ENCODE measurements at places on chromosomes 7 and 10.

DNA sequence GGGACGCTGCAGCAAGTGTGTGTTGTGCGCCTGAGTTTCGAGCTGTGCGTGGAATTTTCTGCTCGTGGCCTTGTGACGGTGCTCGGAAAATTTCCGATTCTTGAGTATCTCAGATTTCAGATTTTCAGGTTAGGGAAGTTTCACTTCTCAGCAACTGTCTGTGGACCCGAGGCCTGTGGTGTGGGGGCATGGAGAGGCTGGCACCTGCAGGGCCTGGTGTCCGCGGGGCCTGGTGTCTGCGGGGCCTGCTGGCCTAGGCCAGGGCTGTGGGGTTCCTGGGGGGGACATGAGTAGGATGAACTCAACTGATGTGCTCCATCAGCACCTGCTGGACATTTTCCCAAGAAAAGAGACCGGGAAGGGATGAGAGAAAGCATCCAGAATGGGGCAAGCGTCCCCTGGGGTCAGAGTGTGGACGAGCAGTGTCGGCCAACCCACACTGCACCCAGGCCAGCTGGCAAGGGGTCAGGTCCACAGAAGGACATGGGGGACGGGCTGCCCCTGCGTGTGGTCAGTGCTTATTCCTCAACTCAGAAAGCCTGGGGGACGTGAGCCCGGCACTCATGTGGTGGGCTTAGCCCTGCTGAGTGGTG is 31.3 kb upstream of the SHH start:
- no peak for DNase-seq

- no peak for DNase-seq
Observed at GRCh38 chr10:8417631-8418030, 363.1 kb downstream of the GATA3 start.

GRCh38 chr7:154469652-154470051 is 417.5 kb downstream of the DPP6 start:
- no peak for DNase-seq

- no peak for DNase-seq
Observed at GRCh38 chr7:152344253-152344652, 91.5 kb downstream of the KMT2C start.

- DNase-seq: no peak
Observed at GRCh38 chr10:124709861-124710260, 34.3 kb downstream of the FAM53B start.

GRCh38 chr7:24378871-24379616 is 95.1 kb downstream of the NPY start:
- no peak for DNase-seq

GRCh38 chr10:22856444-22857074 is 71.3 kb upstream of the ARMC3 start:
- no peak for DNase-seq

GRCh38 chr10:79066411-79067240 is 2.1 kb upstream of the ZMIZ1 start:
- no peak for DNase-seq

GRCh38 chr7:38300175-38300574 is 26.7 kb upstream of the TARP start:
- DNase-seq: no peak

GRCh38 chr7:13946181-13946580 is 43.3 kb downstream of the ETV1 start:
- no peak for DNase-seq

GRCh38 chr7:139594911-139595476 is 71.5 kb downstream of the CLEC2L start:
- DNase-seq: no peak

GRCh38 chr10:21488246-21488956 is 37.1 kb downstream of the SKIDA1 start:
- no peak for DNase-seq

- DNase-seq: no peak
Observed at GRCh38 chr10:33195608-33196376, 138.7 kb downstream of the NRP1 start.

DNA sequence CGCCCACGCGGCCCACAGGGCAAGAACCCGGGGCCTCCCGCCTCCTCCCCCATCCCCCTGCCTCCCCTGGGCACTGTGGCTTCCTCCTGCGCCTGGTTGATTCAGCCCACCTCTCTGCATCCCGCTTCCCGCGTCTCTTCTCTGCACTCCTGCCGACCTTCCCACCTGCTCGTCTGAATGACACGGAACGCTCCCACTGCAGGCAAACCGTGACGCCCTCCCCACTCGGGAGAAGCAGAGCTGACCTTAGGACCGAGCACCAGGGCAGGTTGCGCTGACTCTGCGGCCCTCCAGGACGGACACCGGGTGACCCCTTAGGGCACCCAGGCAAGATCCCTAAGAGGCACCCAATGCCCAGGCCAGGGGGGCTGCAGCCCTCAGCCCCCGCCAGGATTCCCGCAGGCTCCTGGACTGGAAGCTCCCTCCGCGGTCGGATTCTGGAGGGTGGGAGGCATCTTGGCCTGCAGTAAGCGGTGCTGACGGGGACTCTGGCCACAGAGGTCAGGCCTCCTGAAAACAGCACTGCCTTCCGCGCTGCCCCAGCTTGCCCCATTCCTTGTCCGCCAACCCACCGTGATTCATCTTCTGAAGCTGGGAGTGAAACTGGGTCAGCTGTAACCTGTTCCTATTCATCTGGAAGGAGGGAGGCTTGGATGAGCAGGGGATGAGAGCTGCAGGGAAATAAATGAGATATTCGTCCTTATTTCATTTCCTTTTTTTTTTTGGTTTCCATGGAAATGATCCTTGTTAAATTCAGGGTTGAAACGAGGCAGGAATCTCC is 990 bp downstream of the CALML3 start:
- no peak for DNase-seq

- DNase-seq: no peak
Observed at GRCh38 chr7:7369134-7369533, 166.5 kb downstream of the COL28A1 start.

DNA sequence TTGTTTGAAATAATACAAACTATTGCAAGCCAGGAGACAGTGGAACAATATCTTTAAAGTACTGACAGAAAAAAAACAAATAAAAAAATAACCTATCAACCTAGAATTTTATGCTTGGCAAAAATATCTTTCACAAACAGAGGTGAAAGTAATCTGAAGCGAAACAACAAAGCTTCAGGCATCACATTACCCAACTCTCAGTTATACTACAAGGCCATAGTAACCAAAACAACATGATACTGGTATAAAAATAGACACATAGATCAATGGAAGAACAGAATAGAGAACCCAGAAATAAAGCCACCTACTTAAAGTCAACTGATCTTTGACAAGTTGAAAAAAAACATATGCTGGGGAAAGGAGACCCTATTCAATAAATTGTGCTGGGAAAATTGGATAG is 26.5 kb upstream of the HECW1 start:
- DNase-seq: no peak

- no peak for DNase-seq
Observed at GRCh38 chr7:133530682-133531081, 277.8 kb downstream of the EXOC4 start.

DNA sequence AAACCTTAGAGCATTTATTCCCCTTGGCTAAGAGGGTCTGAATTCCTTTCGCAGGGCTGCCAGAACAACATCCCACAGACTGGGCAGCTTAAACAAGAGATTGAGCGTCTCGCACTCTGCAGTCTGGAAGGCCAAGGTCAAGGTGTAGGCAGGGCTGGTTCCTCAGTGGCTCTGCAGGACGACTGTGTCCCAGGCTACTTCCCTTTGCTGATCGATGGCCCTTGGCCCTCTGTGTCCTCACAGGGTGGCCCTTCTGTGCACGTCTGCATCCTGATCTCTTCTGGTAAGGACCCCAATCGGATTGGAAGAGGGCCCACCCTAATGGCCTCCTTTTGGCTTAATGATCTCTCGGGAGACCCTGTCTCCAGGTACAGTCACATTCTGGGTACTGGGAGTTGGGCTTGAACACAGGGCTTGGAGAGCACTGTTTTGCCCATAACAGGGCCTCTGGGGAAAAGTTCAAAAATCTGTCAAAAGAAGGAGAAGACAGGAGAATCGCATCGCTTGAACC is 35.1 kb upstream of the DNAJB6 start:
- DNase-seq: peak; percentile 65

- DNase-seq: no peak
Observed at GRCh38 chr7:106257752-106258151, 27.0 kb downstream of the NAMPT start.

DNA sequence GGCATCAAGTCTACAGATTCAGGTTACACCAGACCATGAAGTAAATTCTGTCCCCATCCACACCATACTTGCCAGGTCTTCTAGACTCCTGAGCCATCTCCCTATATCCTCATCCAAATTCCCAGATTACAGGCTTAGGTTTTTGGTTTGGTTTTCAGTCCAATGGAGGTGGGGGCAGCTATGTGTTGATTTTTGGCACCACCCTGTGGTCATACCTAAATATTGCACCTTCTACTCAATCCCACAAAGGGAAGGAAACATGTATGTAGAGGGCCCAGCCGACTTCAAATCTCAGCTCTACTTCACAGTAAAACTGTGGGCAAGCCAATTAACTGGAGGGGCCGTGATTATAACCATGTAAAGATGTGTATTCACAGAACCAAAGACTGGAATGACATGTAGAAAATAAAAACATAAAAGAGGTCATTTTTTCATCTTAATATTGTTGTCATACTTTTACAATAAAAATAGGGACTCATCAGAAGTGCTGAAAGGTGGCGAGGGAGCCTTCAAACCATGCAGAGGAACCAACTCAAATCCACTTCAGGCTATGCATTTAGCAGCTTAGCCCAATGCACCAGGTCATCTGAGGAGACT is 19.8 kb downstream of the ERCC6 start:
- peak; percentile 59 for DNase-seq

GRCh38 chr10:23081221-23081750 is 14.1 kb upstream of the MSRB2 start:
- DNase-seq: no peak

DNA sequence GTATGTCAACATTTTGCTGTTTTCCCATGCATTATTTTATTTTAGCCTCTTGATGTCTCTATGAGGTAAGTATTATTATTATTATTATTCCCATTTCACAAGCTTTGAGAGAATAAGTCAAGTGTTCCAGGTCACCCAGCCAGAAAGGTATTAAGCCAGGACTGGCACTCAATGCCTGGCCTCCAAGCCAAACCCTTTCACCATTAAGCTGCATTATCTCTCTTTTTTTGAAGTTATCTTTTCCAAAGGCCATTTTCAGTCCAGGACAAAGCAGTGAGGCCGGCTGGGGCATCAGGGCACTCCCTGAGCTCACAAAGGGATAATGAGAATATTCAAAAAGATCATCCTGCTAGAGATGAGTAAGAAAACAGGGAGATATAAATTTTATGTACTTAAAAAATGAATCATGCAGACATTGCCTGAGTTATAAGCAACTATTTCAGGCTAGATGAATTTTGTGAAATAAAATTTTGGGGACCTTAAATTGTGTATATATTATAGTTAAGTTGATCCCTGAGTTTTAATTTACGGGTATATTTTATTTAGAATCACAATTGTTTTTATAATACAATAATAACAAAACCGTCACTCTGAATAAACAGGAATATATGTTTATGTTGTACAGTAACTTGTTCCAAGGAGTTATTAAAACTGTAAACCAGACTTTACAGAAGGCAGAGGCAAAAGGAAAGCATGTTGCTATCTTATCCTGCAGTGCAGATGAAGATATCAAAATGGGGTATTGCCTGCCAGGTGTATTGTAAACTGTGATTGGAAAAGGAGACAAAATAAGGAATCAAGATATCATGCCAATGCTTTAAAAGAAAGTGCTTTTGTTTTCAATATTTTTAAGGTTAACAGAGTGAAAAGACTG is 51.3 kb upstream of the CAV2 start:
- no peak for DNase-seq

DNA sequence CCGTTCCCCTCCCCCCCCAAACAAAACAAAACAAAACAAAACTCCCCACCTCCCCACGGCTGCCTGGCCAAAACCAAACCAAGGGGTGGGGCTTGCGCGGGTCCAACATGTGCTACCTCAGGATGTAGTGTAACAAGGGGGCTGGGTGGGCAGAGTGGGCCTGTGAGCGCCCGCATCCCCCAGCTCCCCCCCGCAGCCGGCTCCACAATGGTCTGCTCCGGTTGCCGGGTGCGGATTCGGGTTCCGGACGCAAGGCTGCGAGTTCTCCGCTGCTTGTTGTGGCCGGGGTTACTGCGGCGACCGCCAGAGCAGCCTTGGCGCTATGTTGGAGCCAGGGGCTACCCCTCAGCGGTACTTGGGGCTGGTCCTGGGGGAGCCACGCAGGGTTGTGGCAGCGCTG is 4.9 kb downstream of the C10orf143 start:
- no peak for DNase-seq

DNA sequence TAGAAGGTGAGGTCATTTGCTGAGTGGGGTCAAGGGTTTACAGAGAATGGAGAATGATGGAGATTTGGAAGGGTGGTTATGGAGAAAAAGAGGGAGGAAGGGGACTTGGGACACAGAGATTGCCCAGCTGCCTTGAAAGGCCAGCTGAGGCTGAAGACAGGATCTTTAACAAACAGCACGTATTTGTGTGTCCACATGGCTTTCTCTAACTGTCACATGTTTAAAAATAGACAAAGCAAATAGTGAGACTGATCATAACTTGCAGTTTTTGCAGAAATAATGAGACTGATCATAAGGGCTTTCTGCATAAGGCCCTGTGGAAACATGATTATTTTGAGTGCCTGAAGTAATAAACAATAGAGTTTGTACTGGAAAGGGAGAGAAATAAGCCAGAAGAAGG is 212.7 kb downstream of the HDAC9 start:
- no peak for DNase-seq

DNA sequence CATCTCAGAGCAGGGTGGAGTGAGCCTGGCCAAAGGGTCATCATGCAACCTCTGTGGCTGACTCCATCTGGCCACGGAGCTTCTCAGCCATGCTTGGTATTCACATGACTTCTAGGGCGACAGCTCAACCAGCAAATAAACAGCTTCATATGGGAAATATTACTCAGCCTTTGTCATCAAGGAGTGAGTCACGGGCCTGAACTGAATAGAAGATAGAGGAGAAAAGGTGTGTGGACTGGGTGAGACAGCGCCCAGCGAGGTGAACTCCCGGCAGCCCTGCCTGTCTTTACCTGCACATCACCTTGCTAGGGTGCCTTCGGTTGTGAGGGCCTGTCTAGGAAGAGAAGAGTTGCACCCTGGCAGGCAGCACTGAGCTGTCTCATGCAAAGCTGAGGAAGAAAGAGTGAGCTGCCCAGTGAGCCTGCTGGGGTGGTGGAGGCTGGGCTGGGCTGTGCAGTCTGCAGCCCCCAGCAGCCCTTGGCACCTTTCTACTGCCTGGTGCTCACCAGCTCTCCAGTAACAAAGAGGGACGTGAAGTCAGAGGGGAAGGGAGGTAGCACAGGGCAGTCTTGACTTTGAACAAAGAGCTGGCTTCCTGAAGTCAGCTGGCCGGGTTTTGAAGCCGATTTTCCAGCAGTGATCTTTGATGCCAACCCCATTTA is 114.2 kb downstream of the EGFR start:
- no peak for DNase-seq

GRCh38 chr7:140576589-140576988 is 64.0 kb downstream of the DENND2A start:
- DNase-seq: no peak

- no peak for DNase-seq
Observed at GRCh38 chr10:103870516-103870915, 15.1 kb upstream of the SH3PXD2A start.

- DNase-seq: peak; percentile 57
Observed at GRCh38 chr10:62373995-62374861, at the start of gene ZNF365. Gene ZNF365 (plus strand): TSS chr10:62374369. CDS start chr10:62376194, 1,825 bp downstream.

All from stimulated activated effector memory CD8-positive, alpha-beta T cell treated with anti-CD3 and anti-CD28 coated beads, Interleukin-12 subunit alpha, Interleukin-12 subunit beta, amount 100 ng/mL, for 72 hours (primary cell).